ENCODE measurements at places on chromosomes 1 and 21. TPM values are rescaled to one million over a fixed set of nuclear protein-coding genes. Genes with fewer than 3 reads are reported as not detected.

- DNase-seq, result no peak
- H3K4me1 ChIP-seq, result no peaks in the 10 kb centered on the region
- no peak overlapping the region for H3K27ac ChIP-seq
- H3K36me3 ChIP-seq, result no peaks in the 10 kb centered on the region
These were observed 301.9 kb upstream of the RUNX1 start for GRCh38 chr21:35350965-35351364.

DNA sequence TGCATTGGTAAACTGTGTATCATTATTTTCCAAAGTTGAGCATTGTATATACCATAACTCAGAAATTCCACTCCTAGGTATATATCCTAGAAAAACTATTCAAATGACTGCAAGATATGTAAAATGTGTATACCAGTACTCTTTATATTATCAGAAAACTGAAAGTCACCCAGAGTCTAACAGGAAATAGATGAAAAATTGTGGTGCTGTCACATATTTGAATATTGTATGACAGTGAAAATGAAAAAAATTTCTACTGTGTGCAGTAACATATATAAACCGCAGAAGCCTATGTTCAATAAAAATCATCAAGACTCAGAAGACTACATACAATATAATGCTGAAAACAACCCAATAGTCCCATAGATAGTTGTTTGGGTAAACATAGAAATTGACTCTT lies 74.4 kb upstream of the LYPLAL1 start:
- no peaks in the 10 kb centered on the region for H3K36me3 ChIP-seq
- DNase-seq, result no peak
- no peaks in the 10 kb centered on the region for H3K27me3 ChIP-seq
- H3K4me1 ChIP-seq, result no peaks in the 10 kb centered on the region
- no peak overlapping the region for H3K27ac ChIP-seq
- H3K4me3 ChIP-seq, result no peak overlapping the region

Gene WDR3
- total RNA-seq, result 4.4 TPM

DNA sequence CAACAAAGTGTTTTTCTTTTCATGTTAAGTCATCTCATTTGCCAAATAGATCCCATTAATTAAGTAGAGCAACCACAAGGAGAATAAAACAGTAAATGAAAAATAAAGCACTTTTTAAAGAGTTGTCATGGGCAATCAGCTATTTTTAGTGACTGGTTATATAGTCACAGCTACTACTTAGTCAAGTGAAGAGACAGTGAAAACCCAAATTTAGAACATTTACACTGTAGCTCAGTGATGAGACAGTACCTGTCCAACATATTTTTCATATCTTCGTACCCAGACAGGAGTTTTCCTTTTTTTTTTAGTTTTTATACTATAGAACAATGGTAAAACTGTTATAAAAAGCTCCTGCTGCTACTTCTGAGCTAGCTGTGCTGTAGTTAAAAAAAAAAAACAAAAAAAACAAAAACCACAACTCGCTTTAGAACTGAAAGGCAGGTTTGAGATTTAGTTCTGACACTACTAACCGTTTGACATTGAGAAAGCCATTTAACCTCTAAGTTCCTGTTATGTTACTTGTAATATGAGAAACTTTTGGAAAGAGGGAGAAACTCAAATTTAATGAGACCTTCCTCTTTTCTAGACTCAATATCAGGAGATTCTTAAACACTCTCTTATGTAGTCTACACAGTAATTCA lies 777.5 kb downstream of the ADGRL2 start:
- H3K4me1 ChIP-seq, result no peaks in the 10 kb centered on the region
- H3K27me3 ChIP-seq, result no peaks in the 10 kb centered on the region
- DNase-seq, result no peak
- no peak overlapping the region for H3K4me3 ChIP-seq
- H3K36me3 ChIP-seq, result no peaks in the 10 kb centered on the region

DNA sequence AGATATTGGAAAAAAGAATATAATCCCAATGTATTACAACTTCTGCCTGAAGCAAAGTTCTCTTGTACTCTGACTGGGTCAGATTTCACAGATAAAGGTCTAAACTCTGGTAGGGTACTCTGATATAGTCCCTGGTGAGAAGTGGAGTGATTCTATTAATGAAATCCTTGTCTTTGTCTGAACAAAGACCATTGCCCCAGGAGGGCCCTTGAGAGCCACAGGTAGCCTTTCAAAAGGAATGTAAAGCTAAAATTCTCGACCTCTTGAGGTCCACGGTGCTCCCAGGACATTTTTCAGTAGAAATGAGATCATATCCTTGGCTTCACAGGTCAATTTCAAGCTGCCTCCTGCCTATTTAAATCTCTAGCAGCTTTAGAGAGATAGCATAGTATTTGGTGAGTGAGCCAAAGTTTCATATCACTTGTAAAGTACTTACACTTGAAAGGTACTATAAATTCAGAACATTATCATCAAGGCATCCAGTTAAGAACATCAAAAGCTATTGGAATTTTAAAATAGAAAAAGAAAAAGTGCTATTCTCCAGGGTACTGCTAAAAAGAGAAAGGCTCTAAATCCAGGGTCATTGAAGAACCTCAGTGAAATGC lies 10.1 kb downstream of the TNNI3K start:
- no peak overlapping the region for H3K4me3 ChIP-seq
- no peaks in the 10 kb centered on the region for H3K27me3 ChIP-seq
- DNase-seq, result no peak

GRCh38 chr1:84298328-84298683 lies 3.2 kb upstream of the SAMD13 start:
- peak overlapping the region; percentile 51 for H3K4me3 ChIP-seq
- peak; percentile 56 for DNase-seq
- no peaks in the 10 kb centered on the region for H3K27me3 ChIP-seq
- H3K4me1 ChIP-seq, result peaks cover 18% of the 10 kb centered on the region

DNA sequence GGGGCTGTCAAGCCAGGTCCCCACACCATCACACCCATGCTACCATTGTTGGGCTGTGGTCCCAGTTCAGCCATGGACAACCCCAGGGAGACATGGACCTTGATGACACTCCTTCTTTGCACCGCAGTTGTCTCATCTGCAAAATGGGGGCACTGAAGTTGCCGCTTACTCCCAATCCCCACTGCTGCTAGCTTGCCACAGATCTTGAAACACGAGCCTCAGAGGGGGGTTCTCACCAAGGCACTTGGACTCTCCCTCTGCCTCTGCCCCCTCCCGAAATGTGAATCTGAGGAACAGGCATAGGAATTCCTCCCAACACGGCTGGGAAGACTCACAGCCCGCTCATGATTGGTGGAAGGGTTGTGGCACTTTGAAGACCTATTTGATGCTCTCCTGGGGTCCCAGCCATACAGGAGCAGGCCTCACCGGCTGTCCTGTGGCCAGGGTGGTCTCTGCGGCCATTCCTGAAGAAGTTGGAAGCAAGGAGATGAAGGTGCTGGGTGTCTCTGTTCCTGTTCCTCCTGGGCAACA lies 31.1 kb downstream of the RUNX3 start:
- no peak for DNase-seq
- H3K36me3 ChIP-seq, result no peaks in the 10 kb centered on the region
- H3K27ac ChIP-seq, result no peak overlapping the region
- no peaks in the 10 kb centered on the region for H3K27me3 ChIP-seq
- H3K4me1 ChIP-seq, result no peaks in the 10 kb centered on the region

Gene SRGAP2
- total RNA-seq, result 25.2 TPM

Gene OR2T2
- total RNA-seq, result not detected

Gene TMIGD3
- 2.6 TPM for total RNA-seq

- no peak for DNase-seq
- H3K4me3 ChIP-seq, result no peak overlapping the region
- no peaks in the 10 kb centered on the region for H3K4me1 ChIP-seq
- peaks cover 17% of the 10 kb centered on the region for H3K36me3 ChIP-seq
- no peak overlapping the region for H3K27ac ChIP-seq
These were observed 9.6 kb downstream of the RAB42 start for GRCh38 chr1:28601696-28602095.

Gene OR2M3
- total RNA-seq, result not detected

GRCh38 chr1:31573261-31573660 lies 3.1 kb upstream of the TINAGL1 start:
- H3K4me1 ChIP-seq, result peaks cover 13% of the 10 kb centered on the region
- H3K27ac ChIP-seq, result no peak overlapping the region
- no peak overlapping the region for H3K4me3 ChIP-seq
- DNase-seq, result no peak
- H3K27me3 ChIP-seq, result no peaks in the 10 kb centered on the region

- no peak overlapping the region for H3K27ac ChIP-seq
- DNase-seq, result no peak
- no peaks in the 10 kb centered on the region for H3K36me3 ChIP-seq
- no peaks in the 10 kb centered on the region for H3K27me3 ChIP-seq
- H3K4me3 ChIP-seq, result no peak overlapping the region
- no peaks in the 10 kb centered on the region for H3K4me1 ChIP-seq
These were observed 93.4 kb upstream of the KCNE2 start for GRCh38 chr21:34270411-34270810.

Gene OR6N1
- total RNA-seq, result not detected

GRCh38 chr1:22349362-22350043 lies 102.1 kb upstream of the ZBTB40 start:
- H3K4me3 ChIP-seq, result no peak overlapping the region
- H3K27ac ChIP-seq, result no peak overlapping the region
- H3K27me3 ChIP-seq, result no peaks in the 10 kb centered on the region
- H3K36me3 ChIP-seq, result no peaks in the 10 kb centered on the region

DNA sequence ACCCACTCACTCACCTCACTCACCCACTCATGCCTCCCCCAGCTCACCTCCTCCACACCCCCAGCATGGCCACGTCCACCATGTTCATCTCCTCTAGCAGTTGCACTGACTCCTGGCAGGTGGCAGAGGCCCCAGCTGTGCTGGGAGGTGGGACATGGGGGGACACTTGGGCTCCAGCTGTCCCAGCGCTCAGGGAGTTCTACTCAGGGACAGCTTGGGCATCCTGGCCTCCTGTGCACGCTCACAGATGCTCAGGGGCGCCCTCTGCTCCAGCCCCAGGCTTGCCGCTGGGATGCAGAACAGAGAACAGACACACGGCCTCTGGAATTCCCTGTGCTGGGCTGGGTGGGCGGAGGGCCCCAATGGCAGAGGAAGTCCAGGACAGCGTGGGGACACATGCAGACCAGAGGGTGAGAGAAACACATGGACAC lies 5.2 kb downstream of the KRTAP10-8 start:
- no peak for DNase-seq
- H3K27me3 ChIP-seq, result no peaks in the 10 kb centered on the region

GRCh38 chr1:14485285-14485684 lies 113.2 kb upstream of the KAZN start:
- H3K36me3 ChIP-seq, result no peaks in the 10 kb centered on the region
- H3K27ac ChIP-seq, result no peak overlapping the region
- H3K4me1 ChIP-seq, result no peaks in the 10 kb centered on the region
- H3K27me3 ChIP-seq, result peaks cover 10% of the 10 kb centered on the region
- DNase-seq, result no peak

Gene OVAAL
- total RNA-seq, result not detected

DNA sequence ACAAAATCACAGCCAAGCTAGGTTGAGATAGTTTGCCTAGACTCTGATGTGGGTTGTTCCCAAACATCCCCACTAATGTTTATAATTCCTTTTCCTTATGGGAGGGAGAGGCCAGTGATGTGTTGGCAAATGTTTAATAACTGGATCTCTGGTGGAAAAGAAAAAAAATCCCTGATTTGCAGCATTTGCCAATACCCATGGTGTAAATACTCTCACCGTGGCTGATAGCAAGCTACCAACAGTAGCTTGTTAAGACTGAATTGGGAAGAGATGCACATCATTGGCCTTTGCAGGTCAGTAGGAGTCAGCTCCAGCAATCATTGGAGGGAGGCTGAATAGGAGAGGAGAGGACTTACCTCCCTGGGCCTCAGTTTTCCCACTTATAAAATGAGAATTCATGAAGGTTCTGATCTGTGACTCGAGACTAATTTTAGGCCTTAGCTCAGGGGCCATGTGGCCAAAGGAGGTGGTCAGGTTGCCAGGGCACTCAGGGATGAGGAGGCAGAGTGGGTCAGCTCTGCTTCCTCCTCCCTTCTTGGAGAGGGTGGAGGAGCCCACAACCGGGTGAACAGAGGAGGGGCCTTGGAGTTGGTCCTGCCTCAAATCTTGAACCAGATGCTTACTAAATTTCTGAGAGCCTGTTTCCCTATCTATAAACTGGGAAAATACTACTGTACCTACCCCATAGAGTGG lies 20.0 kb upstream of the SCMH1 start:
- no peak overlapping the region for H3K4me3 ChIP-seq
- H3K27ac ChIP-seq, result no peak overlapping the region
- H3K4me1 ChIP-seq, result no peaks in the 10 kb centered on the region
- no peaks in the 10 kb centered on the region for H3K27me3 ChIP-seq
- no peaks in the 10 kb centered on the region for H3K36me3 ChIP-seq
- DNase-seq, result no peak

DNA sequence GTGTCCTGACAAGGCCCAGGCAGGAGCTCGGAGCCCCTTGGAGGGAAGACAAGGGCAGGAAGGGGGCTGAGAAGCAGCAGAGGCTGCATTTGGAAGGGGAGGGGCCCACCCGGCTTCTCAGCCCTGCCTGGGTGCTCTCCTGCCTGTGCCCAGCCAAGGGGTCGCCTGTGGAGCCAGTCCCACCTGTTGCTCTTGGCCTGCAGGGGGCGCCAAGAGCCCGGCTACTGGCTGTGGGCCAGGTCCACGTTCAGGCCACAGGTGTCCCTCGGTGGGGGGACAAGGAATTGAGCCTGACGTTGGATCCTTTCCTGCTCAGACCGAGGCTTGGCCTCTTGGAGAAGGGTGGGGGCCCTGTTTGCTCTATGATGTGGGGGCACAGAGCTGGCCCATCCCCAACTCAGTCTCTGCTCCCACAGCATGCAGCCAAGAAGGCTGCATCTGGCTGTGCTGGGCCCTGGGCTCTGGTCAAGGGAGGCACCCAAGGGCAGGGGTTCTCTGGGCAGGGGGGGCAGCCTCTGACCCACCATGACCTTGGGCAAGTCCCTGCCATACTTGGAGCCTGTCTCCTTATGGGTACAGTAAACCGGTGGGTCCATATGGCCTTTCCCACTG lies 10.9 kb downstream of the WNT4 start:
- no peak overlapping the region for H3K27ac ChIP-seq
- peaks cover 9% of the 10 kb centered on the region for H3K4me1 ChIP-seq
- H3K4me3 ChIP-seq, result no peak overlapping the region
- no peaks in the 10 kb centered on the region for H3K27me3 ChIP-seq
- no peaks in the 10 kb centered on the region for H3K36me3 ChIP-seq
- peak; percentile 73 for DNase-seq

Gene CASZ1
- 1.6 TPM for total RNA-seq
